Activated T-cell treated with anti-CD3 and anti-CD28 coated beads, Interleukin-2, amount 50 U/mL, for 72 hours (primary cell): ENCODE measurements at places on chromosomes 11 and 22.

DNA sequence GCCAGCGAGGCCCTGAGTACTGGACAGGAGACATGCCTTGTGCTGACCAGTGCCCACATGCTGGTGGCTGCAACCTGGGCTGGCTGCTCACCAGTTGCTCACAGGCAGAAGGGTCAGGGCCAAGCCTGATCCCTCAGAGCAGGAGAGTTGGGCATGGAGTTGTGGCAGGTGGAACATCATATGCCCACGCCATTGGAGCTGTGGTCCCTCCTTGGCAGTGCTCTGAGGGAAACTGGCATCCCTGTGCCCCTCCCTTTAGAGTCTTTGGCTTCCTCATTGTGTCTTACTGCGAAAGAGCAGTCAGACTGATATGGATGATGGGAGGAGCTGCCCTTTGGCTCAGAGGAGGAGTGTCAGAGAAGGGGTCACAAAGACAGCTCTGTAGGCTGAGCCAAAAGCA lies 3.1 kb upstream of the MYEOV start:
- no peak for DNase-seq

DNA sequence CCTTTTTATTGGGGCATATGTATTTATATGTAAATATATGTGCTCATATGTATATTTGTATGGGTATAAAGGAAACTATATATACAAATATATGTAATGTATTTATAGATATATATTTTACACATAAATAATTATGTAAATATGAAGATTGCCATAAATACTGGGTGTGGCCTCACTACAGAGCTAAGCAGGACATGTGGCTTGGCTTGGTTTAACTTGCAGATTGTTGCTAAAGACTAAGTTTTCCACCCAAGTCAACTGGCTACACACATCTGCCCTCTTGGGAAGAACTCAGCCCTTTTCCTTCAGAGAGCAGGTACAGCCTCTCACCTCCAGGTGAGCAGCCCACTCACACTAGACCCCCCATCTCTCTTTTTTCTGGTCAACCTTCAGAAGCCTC lies 315.5 kb downstream of the OPCML start:
- DNase-seq: no peak

DNA sequence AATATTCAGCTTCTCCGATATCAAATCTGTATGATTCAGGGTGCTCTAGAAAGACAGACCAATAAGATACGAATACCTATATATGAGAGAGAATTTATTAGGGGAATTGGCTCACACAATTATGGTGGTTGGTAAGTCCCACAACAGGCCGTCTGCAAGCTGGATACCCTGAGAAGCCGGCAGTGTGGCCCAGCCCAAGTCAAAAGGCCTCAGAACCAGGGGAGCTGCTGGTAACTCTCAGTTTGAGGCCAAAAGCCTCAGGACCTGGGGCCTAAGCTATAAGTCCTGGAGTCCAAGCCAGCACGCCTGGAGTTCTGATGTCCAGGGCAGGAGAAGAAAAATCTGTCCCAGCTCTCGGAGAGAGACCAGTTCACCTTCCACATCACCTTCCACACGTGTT lies 318.7 kb downstream of the BRD1 start:
- DNase-seq: no peak

DNA sequence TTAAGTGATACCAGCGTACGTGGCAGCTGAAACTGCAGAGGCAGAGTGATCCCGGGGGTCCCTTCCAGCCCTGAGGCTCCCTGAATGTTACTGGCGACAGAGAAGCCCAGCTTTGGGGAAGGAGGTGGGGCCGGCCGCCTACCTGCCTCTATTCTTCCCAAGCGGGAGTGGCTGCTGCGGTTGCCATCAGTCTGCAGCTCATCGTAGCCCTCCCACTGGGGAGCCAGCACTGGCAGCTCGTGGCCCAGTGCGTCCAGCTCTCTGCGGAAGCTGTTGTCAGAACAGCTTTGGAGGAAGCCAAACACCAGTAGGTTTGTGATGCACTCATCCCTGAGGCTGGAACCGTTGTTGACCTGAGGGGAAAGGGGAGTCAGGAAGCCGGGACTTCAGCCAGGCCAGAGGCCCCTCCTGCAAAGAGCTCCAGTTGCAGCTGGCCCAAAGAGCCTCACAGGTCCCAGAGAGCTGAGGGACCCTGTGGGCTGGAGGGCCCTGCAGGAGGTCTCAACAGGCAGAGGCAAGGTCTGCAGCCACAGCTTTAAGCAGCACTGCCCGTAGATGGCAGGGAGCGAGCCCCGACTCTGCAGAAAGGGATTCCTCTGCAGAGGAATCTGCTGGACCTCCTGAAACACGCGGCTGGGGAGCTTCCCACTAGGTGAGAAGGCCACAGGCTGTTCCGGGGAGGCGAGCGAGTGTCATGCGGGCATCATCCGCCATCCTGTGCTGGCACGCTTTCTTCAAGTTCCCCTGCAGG lies 30.4 kb downstream of the BID start:
- no peak for DNase-seq

DNA sequence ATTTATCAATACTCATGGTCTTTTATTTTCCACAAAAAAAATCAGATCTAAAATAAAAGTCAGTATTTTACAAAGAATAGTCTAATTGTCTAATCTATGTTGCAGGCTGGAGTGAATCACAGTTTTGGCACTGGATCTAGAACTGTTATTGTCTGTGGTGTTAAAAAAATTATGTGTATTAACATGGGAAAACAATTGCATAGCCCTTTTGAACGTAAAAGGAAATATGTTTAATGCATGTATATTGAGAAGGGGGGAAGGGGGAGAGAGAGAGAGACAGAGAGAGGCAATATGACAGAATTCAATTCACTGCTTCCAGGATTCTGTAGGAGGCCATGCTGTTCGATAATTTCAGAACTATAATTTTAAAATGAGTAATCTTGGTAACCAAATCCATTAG lies 324.9 kb upstream of the CCDC90B start:
- DNase-seq: no peak
